Hematopoietic multipotent progenitor cell treated with erythropoietin and hydrocortisone succinate and interleukin-3 and kit ligand, for 8 days (in vitro differentiated cells): ENCODE measurements at places on chromosomes 3 and 15.
A peak's percentile ranks its signal among the peaks of the same experiment; 100 is the strongest.

DNA sequence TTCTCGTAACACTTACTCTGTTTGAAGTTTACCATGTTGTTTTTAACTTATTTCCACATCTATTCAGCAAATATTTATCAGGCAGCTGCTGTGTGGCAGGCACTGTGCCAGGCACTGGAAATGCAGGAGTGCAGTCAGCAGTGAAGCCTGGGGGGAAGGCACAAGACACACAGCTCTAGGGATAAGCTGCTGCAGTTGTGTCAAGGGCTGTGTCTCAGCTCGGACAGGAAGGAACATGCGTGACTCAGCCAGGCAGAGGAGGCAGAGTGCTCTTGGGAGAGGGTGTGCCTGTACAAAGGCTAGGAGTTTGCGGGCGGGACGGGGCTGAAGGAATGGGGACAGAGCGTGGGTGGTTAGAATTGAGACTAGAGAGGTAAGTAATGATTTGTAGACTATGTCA lies 24.7 kb downstream of the LYSMD4 start:
- DNase-seq, result peak; percentile 68

DNA sequence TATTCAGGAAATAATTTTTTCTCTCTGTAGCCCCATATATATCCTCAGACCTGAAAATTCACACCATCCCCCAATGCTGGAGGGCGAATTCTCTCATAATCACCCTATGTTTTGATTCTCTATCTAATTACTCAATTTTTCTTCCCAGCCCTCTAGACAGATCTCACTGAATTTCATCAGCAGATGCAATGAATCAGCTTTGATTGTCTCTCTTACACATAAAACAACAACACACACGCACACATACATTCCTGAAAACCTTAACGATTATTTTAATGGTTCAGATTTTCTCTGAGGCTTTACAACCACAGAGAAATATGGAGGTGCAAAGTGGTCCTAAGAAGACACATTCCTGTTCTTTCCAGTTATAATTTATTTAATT lies 11.1 kb downstream of the RBMS3 start:
- DNase-seq, result no peak

DNA sequence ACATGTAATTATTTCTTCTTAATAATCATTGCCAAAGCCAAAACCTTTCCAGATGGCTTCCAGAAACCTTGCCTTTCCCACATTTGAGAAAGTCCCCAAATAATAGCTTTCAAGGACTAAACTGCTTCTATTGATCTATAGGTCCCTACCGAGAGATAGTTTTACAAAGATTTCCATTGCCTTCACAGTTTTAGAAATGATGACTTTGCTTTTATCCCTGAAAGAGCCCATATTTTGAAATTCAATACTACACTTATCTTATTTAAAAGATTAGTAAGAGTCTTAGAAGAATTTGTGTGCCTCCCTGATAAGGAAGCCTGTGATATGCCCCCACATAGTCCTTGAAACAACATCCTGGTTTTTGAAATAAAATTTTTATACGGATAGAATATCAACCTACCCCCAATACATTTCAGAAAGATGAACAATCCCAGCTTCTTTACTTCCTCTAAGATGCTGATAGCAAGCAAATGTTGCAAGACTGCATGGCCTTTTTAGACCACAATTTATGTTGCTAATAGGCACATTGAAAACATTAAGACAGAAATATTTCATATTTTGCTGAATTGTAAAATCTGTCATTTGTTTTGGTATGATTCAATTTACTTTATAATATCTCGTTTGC lies 146.3 kb downstream of the TMCO5A start:
- DNase-seq, result no peak

DNA sequence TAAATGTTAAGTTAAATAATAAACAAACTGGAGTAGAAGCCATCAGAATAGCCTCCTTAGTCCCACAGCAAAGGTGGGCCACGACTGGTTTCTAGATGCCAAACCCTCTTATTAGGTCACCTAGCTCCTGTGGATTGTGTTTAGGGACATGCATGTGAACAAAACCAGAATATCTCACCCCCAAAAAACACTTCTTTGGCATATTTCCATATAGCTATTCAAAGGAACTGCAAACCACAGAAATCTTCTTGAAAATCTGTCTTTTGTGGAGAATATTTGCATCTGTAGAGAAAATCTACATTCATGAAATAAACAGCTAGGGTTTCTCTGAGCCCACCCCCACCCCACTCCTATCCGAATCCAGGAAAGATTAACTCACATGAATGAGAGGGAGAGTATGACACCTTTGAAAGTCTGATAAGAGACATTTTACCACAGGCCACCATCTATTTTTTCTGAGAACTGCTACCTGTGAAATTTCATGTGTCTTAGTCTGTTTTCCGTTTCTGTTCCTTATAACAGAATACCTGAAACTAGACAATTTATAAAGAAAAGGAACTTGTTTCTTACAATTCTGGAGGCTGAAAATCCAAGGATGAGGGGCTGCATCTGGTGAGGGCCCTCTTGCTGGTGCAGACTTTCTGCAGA lies 159.4 kb downstream of the NEK10 start:
- DNase-seq, result no peak

DNA sequence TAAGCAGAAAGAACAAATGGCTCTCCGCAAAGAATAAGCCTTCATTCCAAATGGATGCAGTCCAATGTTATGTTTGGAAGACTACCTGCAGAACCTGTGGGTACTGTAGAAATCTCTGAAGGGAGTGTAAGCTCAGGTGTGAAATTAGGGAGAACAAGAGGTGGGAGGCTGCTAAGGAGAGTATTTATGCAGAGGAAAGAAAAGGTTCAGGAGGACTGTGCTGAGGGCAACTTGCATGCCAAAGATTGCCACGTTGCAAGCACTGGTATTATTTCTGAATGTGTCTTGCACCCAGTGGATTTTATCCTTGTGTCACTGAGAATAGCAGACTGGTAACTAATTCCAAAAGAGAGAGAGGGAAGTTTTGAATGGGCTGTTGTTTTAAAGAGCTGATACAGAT lies 144.1 kb downstream of the ITPR1 start:
- no peak for DNase-seq

DNA sequence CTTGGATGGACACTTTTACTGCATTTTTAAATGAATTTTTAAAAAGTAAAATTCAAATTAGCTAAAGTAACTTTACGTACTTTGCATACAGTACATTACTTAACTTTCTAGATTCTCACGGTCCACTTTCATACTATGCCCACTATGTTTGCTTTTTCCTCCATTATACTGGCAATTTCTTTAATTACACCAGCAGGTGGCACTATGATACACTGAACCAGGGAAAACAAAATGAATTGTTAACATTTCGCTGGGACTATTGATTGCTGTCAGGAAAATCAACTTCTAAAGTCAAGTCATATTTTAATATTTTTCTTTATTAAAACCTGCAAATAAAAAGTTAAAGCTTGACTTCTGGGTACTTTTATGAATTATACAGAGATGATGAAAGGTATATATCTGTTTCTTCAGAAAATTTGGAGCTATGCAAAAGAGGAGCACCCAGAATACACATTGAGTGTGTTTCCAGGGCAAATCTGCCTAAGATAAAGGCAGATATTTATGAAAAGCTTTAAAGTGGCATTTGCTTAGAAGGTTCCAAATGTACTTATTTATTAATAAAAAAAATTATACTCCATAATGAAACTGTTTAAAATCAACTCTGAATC lies 21.8 kb upstream of the POU1F1 start:
- DNase-seq, result peak; percentile 72

DNA sequence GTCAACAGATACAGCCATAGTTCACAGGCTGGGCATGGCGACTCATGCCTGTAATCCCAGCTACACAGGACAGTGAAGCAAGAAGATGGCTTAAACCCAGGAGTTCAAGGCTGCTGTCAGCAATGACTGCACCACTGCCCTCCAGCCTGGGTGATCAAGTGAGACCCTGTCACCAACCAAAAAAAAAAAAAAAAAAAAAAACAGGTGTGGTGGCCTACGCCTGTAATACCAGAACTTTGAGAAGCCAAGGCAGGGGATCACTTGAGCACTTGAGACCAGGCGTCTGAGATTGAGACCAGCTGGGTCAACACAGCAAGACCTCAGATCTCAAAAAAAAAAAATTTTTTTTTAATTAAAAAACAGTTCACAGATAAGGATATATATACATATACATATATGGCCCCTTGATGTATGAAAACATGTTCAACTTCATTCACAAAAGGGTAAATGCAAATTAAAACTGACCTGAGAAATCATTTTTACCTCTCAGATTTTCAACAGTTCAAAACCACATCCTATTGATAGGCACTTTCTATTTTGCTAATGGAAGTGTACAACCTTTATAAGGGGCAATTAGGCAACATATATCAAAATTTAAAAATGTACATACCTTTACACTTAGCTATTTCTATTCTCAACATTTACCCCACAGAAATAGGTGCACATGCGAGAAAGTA lies 51.1 kb downstream of the OSBPL10 start:
- no peak for DNase-seq
